Stimulated activated CD8-positive, alpha-beta memory T cell treated with anti-CD3 and anti-CD28 coated beads, Interleukin-15, amount 100 ng/mL, for 24 hours (primary cell): ENCODE measurements at places on chromosomes 2 and 18.

GRCh38 chr18:75652528-75652927 lies 225.0 kb upstream of the SMIM21 start:
- no peak for DNase-seq

DNA sequence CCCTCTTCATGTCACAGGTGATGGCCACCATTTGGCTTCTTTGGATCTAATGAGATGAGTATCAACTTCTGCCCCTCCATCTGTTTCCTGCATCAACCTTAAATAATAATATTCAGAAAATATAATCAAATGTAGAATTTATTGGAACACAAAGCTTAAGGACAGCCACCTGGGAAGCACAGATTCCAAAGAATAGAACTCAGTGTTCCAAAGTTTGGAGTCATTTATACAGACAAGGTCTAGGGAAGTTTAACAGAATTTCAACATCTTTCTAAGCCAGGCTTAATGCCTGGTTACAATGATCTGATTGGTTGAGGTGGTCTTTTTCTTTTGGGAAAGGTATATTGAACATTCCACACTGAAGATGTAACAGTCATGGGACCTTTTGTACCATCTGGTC lies 218.0 kb upstream of the PIEZO2 start:
- no peak for DNase-seq

DNA sequence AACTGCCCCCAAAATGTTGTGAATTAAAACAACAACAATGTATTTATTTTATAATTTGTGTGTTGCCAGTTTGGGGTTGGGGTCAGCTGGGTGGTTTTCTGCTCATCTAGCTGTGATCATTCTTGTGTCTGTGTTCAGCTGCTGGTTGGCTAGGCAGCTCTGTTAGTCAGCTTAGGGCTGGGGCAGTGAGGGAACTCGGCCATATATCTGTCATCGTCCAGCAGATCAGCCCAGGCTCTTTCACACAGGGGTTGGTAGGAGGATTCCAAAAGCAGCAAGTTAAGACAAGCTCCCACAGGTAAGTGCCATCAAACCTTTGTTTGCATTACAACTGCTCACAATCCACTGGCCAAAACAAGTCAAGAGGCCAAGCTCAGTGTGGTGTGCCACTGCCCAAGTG lies 121.5 kb downstream of the LPIN1 start:
- DNase-seq: no peak

DNA sequence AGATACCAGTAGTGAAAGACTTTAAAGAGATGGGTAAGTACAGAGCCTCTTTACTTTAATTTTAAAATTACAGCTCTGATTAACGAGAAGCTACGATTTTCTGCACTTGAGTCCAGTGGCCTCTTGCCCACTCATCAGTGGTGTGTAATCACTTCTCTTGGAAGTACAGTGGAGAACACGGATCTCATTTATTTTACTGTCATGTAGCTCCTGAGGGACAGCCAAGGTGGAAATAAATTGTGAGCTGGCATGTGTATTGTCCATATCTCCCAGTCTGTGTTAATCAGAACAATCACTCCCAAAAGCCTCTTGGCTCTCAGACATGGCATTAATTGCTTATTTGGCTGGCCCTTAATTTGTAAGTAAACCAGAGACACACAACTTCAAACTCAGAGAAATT lies 69.4 kb downstream of the LOXHD1 start:
- DNase-seq: no peak

- DNase-seq: no peak
Measured at GRCh38 chr2:16523711-16524110, 141.9 kb downstream of the CYRIA start.

- DNase-seq: no peak
Measured at GRCh38 chr2:126664639-126665038, 8.7 kb downstream of the GYPC start.

GRCh38 chr2:98806236-98806697 lies 75.3 kb upstream of the MGAT4A start:
- DNase-seq: no peak

- no peak for DNase-seq
Measured at GRCh38 chr2:48779019-48779716, 23.6 kb upstream of the LHCGR start.

DNA sequence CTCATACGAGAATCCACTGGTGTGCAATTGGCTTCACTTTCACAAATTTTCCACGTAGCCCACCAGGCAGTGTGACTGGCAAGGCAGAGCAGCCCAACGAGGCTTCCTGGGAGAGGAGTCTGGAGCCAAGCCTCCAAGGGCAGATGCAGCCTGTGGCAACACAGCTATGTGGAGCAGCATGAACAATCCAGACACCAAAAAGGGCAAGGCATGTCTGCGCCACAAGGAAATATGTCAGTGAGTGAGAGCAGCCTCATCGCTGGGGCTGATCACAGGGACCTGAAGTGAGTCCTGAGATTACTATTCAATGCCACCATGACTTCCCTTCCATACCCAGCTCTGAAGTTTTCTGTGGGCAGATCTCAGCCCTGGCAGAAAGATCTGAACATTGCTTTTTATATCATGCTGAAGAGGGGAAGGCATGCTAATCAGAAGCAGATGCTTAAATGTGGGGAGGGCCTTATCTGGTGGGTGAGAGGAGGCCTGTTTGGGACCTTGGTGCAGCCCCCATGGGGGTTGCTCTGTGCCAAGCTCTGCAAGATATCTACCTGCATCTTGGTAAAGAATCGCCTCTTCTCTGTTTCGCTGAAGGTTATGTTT lies 40.0 kb upstream of the PUM2 start:
- no peak for DNase-seq
